Globus pallidus (tissue), 1 donor: ENCODE measurements at places on chromosomes 3 and 15.
A peak's percentile ranks its signal among the peaks of the same experiment; 100 is the strongest.

DNA sequence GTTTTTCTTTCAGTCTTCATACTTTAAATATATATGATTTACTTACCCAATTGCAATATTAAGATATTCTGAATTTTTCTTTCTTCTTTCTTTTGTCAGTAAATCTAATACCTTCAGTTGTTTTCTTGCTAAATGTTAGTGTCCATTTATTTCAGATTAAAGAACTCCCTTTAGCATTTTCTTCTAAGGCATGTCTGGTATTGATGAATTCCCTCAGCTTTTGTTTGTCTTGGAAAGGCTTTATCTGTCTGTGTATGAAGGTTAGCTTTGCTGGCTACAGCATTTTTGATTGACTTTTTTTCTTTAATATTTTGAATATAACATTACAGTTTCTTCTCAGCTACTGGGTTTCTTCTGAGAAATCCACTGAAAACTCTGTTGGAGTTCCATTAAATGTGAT is 64.0 kb upstream of the PLSCR4 start:
- no peak for DNase-seq

GRCh38 chr15:56804938-56805337 is 71.6 kb upstream of the ZNF280D start:
- DNase-seq, result peak; percentile 36

- DNase-seq, result no peak
Observed at GRCh38 chr15:77836121-77836692, 203.5 kb upstream of the LINGO1 start.

GRCh38 chr3:194107107-194107506 is 28.8 kb upstream of the HES1 start:
- DNase-seq, result no peak

GRCh38 chr3:188152660-188153436 is 1.1 kb upstream of the LPP start:
- no peak for DNase-seq

GRCh38 chr3:64295594-64295993 is 70.3 kb upstream of the PRICKLE2 start:
- no peak for DNase-seq

DNA sequence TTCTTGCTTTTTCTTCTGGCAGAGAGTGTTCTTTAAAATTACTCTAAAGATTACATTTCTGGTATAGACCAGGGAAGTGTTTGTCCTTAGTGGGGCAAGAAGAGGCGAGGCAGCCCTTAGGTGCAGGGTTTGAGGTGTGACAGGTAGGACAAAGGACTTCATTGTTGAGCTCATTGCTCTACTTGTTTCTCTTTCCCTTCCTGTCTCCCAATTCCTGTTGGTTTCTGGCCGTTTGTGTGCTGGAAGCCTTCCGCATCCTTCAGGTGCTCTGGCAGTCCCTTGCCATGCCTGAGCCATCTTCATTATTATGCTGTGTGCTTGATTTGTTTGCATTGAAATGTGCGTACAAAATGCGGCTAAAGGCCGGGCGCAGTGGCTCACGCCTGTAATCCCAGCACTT is 85.1 kb downstream of the CCK start:
- DNase-seq, result no peak

GRCh38 chr15:90000186-90001001 is 730 bp upstream of the ZNF710 start:
- peak; percentile 37 for DNase-seq
